ENCODE measurements at places on chromosomes 1 and 21. TPM values are rescaled to one million over a fixed set of nuclear protein-coding genes. Genes with fewer than 3 reads are reported as not detected.

SPRR1A gene
- 13.8 TPM for total RNA-seq

CDC20 gene
- total RNA-seq = 2.0 TPM

SHISAL2A gene
- 1.1 TPM for total RNA-seq

FCRL4 gene
- not detected for total RNA-seq

GSTM1 gene
- total RNA-seq = not detected

COL11A1 gene
- not detected for total RNA-seq

FMO4 gene
- total RNA-seq = 5.1 TPM

EXO5 gene
- total RNA-seq = 8.1 TPM

HPCA gene
- total RNA-seq = 0.75 TPM

CR1L gene
- total RNA-seq = not detected

HS2ST1 gene
- total RNA-seq = 25.6 TPM

PTGFR gene
- total RNA-seq = 4.6 TPM

TACSTD2 gene
- 549 TPM for total RNA-seq

HFM1 gene
- 4.4 TPM for total RNA-seq

CFHR1 gene
- 2.3 TPM for total RNA-seq

SMIM11 gene
- 21.3 TPM for total RNA-seq

OPRD1 gene
- total RNA-seq = not detected

CD160 gene
- not detected for total RNA-seq

LCE1B gene
- not detected for total RNA-seq

BTBD19 gene
- total RNA-seq = 8.7 TPM

PLCH2 gene
- total RNA-seq = 90.0 TPM

SEC16B gene
- total RNA-seq = 2.6 TPM

CD1D gene
- 1.7 TPM for total RNA-seq

SLC45A3 gene
- 3.7 TPM for total RNA-seq

BGLAP gene
- total RNA-seq = 2.2 TPM

NKAIN1 gene
- total RNA-seq = not detected

UTS2 gene
- not detected for total RNA-seq

TAS1R1 gene
- total RNA-seq = not detected

ELF3 gene
- 1,345 TPM for total RNA-seq

OR2T29 gene
- not detected for total RNA-seq

PLA2G2C gene
- total RNA-seq = not detected

ETNK2 gene
- 13.5 TPM for total RNA-seq

PRPF38A gene
- total RNA-seq = 50.8 TPM

SHISA4 gene
- 11.6 TPM for total RNA-seq

AIM2 gene
- 2.9 TPM for total RNA-seq

KRTAP19-3 gene
- total RNA-seq = not detected

PTPRF gene
- 405 TPM for total RNA-seq

MIXL1 gene
- total RNA-seq = 0.52 TPM

DMBX1 gene
- total RNA-seq = not detected

HTR1D gene
- total RNA-seq = 0.91 TPM

LCK gene
- total RNA-seq = 3.8 TPM

ATP1A4 gene
- 16.5 TPM for total RNA-seq

C1orf21 gene
- 83.6 TPM for total RNA-seq

F5 gene
- total RNA-seq = 1.7 TPM

C1QTNF12 gene
- 3.4 TPM for total RNA-seq

Data from ureter (tissue), 1 donor.